ENCODE measurements at places on chromosomes 12 and 14. TPM values are rescaled to one million over a fixed set of nuclear protein-coding genes. Genes with fewer than 3 reads are reported as not detected.

Gene ATXN3
- 45.4 TPM for total RNA-seq

Gene NRL
- 0.59 TPM for total RNA-seq

Gene EEA1
- total RNA-seq, result 7.6 TPM

Gene SERPINA9
- not detected for total RNA-seq

Gene CCDC175
- total RNA-seq, result not detected

Gene DNAL1
- total RNA-seq, result 11.1 TPM

Gene GAS2L3
- total RNA-seq, result 7.1 TPM

Gene HNRNPA1
- total RNA-seq, result 1,603 TPM

Gene B4GALNT1
- total RNA-seq, result 44.4 TPM

Gene RAB35
- 82.0 TPM for total RNA-seq

Gene B4GALNT3
- 0.69 TPM for total RNA-seq

Gene BEGAIN
- 7.0 TPM for total RNA-seq

Gene MANSC1
- 4.6 TPM for total RNA-seq

Gene TAS2R10
- total RNA-seq, result 0.08 TPM

Gene FLVCR2
- total RNA-seq, result 14.2 TPM

Gene NYNRIN
- total RNA-seq, result 0.39 TPM

Gene DTX1
- total RNA-seq, result 0.50 TPM
